ENCODE measurements at places on chromosomes 7 and 10.

DNA sequence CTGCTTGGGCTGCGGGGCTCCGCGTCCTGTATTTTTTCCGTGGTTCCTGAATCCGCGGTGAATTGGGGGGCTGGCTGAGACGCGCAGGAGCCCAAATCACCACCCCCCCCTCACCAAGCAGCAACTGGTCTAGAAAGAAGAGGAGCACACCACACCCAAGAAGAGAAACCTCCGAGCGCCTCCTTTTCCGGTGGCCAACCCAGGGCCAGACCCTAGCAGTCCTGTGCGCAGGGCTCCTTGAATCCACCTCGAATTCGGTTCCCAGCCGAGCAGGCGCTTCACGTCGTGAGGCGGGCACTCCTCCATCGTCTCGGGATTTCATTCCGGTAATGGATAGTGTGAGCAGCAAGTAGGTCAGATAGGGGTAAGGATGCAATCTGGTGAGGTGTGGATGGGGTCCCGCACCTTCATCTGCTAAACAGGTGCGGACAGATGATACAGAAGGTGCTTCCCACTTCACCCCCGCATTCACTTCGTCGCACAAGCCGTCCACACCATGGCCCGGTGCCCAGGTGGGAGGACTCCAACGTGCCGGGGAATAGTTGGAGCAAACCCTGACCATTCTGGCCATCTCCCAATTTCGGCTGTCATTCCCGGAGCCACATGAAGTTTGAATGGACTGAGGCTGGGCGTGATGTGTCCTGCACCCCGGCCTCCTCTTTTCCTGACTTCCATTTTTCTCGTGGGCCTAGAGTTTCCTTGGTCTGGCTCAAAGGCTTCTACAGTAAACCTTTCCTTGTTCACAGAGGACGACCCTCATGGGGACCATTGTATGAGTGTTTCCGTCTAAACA is 19.8 kb upstream of the ZNF273 start:
- no peak for DNase-seq

GRCh38 chr10:104816501-104816900 is 175.4 kb downstream of the SORCS3 start:
- DNase-seq: no peak

DNA sequence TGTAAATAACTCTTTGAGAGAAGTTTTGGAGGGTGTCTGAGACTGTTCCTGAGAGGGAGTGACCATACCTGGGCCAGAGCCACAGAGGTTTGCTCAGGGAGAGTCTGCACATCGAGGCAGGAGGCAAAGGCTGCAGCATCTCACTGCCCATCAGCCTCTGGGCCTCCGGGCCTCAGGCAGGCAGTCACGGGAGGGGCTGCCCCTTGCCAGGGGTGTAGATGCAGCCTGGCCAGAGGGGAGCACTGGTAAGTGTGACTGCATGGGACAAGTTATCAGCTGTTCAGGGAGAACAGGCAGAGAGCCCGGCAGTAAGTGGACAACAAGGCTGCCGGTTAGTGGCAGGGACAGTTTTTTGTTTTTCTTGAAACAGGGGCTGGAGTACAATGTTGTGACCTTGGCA is 55.9 kb downstream of the ZNF467 start:
- DNase-seq: no peak

GRCh38 chr10:133274751-133275683 is 1.7 kb downstream of the ADAM8 start:
- DNase-seq: peak; percentile 81

DNA sequence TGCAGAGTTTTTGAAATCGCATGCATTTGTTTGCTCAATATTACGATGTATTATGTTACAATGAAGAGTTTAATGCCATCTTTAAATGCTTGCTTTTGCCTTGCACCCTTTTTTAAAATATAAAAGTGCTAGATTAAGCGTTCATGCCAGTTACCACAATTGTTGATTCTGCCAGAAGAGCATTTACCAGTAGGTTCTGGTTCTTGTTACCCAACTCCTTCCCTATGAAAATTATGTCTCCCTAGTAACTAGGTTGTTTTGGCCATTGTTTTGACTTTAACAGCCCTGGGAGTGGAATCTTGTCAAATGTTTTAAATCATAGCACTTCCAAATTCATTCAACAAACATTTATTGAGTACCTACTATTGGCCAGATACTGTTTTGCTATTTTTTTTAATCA is 32.8 kb upstream of the CDK14 start:
- DNase-seq: no peak

DNA sequence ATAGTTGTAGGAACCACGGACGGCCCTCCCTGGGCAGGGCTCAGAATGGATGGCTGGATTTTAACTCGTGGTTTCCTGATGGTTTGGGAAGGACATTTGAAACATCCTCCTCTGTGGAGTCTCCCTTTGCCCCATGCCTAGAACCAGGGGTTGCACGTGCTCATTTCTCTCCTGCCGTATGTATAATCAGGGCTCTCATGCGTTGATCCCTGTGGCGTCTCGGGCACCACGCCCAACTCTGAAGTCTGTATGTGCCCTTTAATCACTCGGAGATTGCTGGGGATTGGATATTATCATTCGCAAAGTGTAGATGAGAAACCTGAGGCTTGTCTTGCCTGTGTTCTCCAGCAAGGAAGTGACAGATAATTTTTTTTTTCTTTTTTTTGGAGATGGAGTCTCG is 257.1 kb downstream of the CAMK1D start:
- DNase-seq: no peak

DNA sequence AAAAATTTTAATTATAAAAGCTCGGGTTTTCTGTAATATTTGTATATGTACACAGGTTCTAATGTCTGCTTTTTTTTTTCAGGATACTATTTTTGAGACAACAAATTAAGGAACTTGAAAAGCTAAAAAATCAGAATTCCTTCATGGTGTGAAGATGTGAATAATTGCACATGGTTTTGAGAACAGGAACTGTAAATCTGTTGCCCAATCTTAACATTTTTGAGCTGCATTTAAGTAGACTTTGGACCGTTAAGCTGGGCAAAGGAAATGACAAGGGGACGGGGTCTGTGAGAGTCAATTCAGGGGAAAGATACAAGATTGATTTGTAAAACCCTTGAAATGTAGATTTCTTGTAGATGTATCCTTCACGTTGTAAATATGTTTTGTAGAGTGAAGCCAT is 57.9 kb upstream of the BAMBI start:
- no peak for DNase-seq

GRCh38 chr10:126058104-126058503 is 161.7 kb downstream of the FANK1 start:
- no peak for DNase-seq

DNA sequence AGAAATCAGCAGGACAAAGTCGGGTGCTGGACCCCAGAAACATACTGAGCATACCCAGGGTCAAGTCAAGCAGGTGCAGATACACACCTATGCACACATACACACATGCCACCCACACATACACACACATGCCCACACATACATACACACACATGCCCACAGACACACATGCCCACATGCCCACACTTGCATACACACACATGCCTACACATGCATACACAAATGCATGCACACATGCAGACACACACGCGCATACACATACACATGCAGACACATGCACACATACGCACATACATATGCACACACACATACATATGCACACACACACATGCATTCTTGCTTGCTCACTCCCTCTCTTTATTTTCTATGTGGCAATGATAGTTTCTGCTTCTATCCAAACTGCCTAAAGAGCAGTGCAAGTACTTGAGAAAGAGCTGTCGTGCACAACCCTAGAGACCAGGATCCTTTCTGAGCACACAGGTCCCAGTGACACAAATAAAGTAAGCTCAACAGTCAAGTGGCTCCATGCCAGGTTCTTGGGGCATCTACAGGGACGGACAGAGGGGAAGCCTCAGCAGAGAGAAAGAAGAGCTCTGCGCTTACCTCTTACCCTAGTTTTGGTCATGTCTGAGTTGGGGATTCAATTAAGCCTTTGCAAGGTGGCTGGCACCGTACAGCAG is 83.7 kb downstream of the EBF3 start:
- no peak for DNase-seq

DNA sequence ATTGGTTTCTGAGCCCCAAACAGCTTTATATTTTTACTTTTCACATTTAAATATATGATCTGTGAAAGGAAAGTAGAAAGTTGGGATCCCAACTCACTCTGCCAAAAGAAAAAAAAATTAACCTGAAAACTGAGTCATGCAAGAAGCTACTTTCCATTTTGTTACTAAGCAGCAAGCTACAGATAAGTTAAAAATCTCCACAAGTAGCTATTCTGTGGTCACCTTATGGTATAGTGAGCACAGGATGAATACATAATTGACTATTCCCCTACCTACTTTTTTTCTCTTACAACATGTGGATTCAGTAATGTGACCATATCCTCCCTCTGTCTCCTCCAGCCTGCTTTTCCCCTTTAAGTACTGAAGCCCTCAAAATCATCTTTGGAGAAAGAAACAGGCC is 30.3 kb upstream of the CREB3L2 start:
- no peak for DNase-seq

GRCh38 chr10:132510174-132510611 is 27.4 kb upstream of the INPP5A start:
- DNase-seq: no peak
